ENCODE measurements at places on chromosomes 16 and 17.
A peak's percentile ranks its signal among the peaks of the same experiment; 100 is the strongest.

GRCh38 chr16:84782846-84783245, 36.9 kb upstream of the CRISPLD2 start:
- DNase-seq = no peak

GRCh38 chr16:55499951-55500529, 8.8 kb upstream of the LPCAT2 start:
- peak; percentile 76 for DNase-seq

- no peak for DNase-seq
These were observed 931.4 kb upstream of the CDH8 start for GRCh38 chr16:62967611-62968010.

DNA sequence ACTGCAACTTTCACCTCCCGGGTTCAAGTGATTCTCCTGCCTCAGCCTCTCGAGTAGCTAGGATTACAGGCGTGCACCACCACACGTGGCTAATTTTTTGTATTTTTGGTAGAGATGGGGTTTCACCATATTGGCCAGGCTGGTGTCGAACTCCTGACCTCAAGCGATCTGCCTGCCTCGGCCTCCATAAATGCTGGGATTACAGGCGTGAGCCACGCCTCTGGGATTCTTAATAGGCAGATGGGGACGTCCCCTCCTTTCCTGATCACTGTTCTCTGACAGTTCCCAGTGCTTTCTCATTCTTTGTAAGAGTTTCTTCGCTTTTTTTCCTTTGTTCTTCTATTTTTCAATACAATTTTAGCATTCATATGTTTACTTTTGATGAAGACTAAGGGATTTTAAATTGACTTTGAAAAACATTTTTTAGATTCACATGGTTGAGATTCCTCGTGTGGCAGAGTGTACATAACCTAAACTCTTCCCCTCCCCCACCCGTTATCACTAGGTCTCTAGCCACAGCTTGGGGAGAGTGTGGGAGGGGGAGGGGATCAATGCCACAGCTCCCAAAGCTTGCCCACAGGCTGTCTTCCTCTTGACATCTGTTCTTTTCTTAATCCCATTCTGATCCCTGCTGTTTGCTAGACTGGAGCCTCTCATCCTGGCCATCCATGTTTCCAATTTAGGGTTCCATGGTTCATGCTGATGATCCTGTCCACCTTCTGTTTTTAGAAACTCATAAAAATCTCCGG, 11.0 kb downstream of the ADORA2B start:
- peak; percentile 95 for DNase-seq

- DNase-seq = peak; percentile 93
These were observed 132.5 kb downstream of the AATF start for GRCh38 chr17:37081287-37081686.

DNA sequence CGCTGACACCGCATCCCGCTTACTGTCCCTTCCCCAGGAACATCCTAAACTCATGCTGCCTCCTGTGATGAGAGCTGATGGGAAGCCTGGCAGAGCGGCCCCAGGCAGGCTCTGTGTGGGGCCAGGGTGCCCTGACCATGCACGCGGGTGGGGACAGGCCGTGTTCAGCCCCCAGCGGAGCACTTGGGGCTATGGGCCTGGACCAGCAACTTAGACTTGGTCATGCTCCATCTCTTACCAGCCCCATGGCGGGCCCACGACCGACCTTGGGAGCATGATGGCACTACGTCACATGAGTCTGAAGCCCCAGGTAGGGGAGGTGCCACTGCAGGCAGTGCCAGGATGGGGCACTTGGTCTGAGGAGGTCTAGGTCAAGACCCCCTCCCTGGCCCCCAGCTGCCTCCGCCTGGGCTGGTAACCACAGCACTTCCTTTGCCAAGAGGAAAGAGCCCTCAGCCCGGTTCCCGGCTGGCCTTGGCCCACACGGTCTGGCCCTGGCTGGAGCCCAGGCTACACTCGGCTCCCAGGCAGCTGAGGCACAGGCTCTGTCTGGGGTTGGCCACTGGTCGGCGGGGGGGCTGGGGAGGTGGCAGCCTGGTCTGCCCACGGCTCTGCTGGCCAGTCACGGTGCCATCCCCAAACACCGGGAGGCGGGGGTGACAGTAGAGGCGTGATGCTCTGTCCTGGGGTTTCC, 25.7 kb downstream of the BAHCC1 start:
- no peak for DNase-seq

- DNase-seq = no peak
These were observed 33.5 kb upstream of the ENDOV start for GRCh38 chr17:80381416-80381923.

GRCh38 chr16:57367116-57367752, 5.1 kb upstream of the CX3CL1 start:
- DNase-seq = no peak

- no peak for DNase-seq
These were observed 15.4 kb downstream of the COG1 start for GRCh38 chr17:73208139-73208827.

DNA sequence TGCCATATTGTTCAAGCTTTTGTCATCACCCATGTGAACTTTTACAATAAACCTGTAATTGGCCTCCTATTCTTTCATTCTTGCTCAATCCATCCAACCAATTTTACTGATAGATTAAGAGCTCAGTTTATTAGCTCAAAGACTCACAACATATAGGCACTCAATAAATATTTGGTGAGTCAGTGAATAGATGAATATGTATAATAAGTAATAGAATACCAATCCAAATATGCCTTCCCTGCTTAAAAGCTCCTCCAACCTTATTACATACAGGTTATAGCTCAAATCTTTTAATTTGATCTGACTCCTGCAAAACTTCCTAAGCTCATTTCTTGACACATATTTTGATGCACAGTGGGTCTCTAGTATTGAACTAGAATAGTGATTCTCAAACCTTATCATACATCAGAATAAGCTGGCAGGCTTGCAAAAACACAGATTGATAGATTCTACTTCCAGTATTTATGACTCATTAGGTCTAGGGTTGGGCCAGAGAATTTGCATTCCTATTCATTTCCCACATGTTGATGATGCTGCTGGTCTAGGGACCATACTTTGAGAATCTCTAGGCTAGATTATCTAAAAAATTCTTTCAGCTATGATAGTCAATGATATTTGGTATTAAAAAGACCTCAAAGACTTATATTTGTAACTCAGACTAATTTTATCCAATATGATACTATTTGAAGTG, 114.4 kb downstream of the PCTP start:
- DNase-seq = no peak

- no peak for DNase-seq
These were observed 353.3 kb downstream of the SEC14L1 start for GRCh38 chr17:77493901-77494663.

DNA sequence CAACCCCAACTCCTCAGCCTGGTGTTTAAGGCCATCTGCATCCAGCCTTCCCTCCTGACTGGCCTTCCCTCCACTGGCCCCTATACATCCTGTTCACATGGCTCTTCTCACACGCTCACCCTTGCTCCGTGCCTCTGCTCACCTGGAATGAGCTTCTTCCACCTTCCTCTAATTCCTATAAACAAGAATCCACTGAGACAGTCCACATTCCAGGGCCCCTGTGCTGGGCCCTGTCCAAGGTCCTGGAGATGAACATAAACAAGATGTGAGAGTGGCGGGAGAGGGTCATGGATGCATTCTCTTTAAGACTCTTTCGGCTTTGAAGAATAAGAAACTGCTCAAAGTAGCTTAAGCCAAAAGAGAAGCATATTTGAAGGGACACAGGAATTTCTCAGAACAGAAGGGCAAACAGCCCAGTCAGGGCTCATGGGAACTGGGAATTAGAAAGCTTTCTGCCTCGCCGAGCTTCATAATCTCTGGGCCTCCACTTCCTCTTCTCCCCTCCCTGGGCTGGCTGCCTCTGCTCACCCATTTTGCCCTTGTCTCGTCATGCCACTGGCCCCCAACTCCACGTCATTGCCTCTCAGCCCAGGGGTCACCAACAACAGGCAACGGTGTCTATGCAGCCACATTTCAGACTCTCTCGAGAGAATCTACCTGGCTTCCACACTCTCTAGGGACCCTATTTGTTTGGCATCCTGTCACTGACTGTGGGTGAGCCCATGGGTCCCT, 13.5 kb downstream of the SPPL2C start:
- DNase-seq = peak; percentile 49

DNA sequence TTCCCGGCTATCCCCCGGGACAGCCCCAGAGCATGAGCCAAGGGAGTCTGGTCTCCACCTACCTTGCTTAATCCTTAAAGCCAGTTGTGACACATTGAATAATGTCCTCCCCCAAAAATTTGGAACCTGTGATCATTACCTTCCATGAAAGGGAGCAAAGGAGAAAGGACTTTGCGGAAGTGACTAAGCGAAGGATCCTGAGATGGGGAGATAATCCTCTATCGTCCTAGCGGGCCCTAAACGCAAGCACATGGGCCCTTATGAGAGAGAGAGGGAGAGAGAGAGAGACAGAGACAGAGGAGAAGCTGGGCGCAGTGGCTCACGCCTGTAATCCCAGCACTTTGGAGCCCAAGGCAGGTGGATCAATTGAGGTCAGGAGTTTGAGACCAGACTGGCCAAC, 9.5 kb downstream of the SPPL2C start:
- no peak for DNase-seq

- DNase-seq = no peak
These were observed 15.0 kb downstream of the OR1F1 start for GRCh38 chr16:3202903-3203539.

GRCh38 chr16:89561884-89562599, 1.6 kb downstream of the RPL13 start:
- DNase-seq = no peak

DNA sequence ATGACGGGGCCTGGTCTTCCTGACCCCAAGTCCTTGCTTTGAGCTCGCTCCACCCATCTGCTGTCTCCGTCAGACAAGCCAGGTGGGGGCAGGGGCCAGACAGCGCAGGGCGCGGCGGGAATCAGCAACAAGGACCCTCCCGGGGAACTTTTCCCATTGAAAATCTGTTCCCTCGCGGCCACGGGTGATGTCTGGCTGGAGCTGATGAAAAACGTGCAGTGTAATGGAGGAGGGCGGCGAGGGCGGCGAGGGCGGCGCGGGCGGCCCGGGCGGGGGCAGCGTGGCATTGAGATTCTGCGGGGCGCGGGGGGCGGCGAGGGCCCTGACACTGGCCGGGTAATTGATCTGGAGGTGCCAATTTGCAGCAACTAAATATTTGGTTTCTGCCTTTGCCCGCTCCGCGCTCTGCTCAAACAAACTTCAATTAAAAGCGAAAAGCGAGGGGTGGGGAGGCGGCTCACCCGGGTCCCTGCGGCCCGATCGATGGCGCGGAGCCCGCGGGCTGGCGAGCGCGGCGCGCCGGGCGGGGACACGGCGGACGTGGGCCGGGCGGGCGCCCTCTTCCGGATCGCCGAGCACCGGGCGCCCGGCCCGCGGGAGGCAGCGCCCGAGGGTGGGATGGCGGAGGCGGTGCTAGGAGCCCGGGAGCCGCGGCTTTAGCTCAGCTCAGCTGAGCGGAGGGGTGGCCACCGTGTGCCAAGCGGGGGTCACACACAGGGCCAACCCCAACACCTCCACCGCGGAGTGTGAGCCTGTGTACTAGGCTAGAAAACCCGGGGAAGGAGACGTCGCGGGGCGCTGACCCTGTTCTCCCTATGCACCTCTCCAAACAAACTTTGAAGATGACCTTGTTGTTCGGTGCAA, 32.4 kb downstream of the DCAKD start:
- DNase-seq = peak; percentile 66

- peak; percentile 47 for DNase-seq
These were observed 33.1 kb downstream of the N4BP1 start for GRCh38 chr16:48576927-48577326.

GRCh38 chr16:62256406-62256805, 220.2 kb upstream of the CDH8 start:
- peak; percentile 35 for DNase-seq

Data from hematopoietic multipotent progenitor cell treated with erythropoietin and hydrocortisone succinate and interleukin-3 and kit ligand, for 6 days (in vitro differentiated cells).